Ascending aorta (tissue), 2 donors: ENCODE measurements at places on chromosomes 12 and 14. TPM values are rescaled to one million over a fixed set of nuclear protein-coding genes. Genes with fewer than 3 reads are reported as not detected.

- DNase-seq = no peak
Observed at GRCh38 chr12:118319627-118320026, 53.1 kb downstream of the TAOK3 start.

DNA sequence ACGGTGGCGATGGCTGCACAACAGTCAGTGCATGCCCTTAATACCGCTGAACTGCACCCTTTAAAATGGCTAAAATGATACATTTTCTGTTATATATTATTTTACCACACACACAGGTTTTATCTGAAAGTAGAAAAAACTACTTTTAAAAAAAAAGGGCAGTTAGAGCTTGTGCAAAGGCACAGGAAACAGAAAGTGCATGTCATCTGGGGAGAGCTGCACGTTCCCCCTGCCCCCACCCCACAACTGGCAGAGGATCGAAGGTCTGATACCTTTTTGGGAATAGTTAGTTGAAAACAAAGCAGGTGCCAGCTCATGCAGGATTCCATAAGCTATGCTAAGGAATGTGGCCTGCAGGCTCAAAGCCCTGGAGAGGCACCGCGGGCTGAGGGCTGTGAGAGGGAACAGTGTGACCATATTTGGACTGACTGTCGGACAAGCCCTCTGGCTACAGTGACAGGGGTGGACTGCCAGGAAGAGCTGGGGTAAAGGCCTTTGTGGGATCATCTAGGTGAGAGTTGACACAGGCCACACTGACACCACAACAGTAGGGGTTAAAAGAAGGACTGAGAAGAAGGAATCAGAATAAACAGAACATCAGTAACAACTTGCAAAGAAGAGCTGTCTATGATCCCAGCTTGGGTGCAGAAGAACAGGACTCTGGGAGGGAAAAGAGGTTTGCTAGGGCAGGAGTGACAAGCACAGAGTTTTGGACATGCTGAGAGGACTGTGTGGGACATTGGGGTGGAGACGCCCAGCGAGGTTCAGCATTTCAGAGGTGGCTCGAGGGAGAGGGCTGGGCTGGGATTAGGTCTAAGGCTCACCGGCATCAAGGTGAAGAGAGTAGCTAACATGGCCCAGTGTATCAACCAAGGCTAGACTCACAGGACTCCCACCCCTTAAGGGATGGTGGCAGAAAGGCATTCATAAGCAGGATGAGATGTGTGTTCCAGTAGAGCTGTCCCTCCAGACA, 54.6 kb downstream of the ACTN1 start:
- peak; percentile 89 for DNase-seq

DNA sequence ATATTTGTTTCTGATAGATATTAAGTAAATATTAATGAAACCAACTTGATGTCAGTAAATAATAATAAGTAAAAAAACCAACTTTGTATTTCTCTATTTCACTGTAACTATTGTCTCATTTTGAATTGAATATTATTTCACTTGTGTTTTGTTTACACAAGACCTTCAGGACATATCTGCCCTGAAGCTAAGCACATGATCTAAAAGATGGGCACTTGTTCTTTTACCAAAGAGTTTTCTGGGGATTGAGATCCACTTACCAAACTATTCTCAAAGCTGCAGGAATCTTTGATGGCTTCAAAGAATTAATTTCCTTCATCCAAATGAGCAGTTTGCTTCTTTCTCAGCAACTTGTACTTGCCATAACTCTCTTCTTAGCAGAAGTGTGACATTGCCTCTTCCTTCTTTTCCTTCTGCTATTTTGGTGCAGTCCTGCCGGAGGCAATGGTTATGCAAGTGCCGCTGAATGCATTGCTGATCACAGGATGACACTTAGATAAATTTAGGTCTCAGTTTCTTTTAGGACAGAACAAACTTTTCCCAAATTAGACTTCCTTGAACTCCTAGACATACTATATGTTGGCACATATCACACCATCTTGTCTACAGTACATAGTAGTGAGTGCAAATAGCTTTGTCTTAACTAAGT, 9.2 kb downstream of the FAR2 start:
- no peak for DNase-seq

GRCh38 chr12:132465269-132466190, 24.4 kb upstream of the FBRSL1 start:
- DNase-seq = no peak

GRCh38 chr12:124177951-124178316, 117.0 kb upstream of the RFLNA start:
- no peak for DNase-seq

DNA sequence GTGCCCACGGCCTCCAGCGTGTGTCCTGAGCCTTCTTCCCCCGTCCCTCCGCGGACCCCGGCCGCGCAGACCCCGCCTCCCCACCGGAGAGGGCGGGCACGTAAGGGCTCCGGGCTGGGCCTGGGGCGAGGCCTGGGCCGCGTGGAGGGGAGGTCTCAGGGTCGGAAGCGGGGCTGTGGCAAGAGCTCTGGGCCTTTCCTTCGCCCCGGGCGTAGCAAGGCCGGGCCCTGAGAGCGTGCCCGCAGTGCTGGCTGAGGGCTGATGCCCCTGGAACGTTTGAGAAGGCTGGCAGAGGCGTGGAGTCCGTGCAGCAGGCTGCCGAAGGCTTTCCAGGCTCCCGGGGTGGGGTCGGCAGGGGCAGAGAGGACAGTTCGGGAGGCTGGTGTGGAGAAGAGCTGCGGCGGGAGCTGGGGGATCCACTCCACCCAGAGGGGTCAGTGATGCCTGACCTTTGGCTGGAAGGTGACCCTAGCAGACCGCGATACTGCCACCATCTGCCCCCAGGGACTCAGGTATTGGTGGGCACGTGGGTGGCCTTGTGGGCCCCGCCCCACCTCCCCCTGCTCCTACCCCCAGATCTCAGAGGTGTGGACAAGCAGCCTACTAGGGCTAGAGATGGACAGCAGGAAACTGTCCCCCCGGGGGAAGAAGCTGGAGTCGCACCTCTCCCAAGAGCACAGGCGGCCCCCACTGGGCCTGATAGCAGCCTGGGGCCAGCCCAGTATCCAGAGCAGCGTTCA, 558 bp downstream of the TEX22 start:
- DNase-seq = no peak

DNA sequence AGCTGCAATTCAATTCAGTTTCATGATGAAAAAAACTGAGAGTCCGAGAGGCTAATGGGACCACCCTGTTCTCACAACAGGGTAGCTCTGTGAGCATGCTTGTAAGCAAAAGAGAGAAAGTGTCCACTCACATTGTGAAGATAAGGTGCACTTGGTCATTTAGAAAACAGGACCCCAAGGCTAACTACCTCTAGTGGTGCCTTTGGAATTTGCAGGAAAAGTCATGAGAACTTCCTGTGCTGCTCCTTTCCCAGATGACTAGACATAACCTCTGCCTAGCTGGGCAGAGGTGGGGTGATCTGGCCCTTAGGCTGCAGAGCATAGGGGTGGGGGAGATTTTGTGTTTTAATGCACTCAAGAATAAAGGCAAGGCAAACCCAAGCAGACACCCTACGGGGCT, 118.9 kb downstream of the STAB2 start:
- DNase-seq = no peak

GRCh38 chr14:31229638-31230572, 22.3 kb upstream of the HECTD1 start:
- peak; percentile 22 for DNase-seq

- DNase-seq = no peak
Observed at GRCh38 chr12:13404111-13404628, 207.6 kb downstream of the EMP1 start.

- no peak for DNase-seq
Observed at GRCh38 chr14:75081660-75082229, 12.3 kb downstream of the ZC2HC1C start.

DNA sequence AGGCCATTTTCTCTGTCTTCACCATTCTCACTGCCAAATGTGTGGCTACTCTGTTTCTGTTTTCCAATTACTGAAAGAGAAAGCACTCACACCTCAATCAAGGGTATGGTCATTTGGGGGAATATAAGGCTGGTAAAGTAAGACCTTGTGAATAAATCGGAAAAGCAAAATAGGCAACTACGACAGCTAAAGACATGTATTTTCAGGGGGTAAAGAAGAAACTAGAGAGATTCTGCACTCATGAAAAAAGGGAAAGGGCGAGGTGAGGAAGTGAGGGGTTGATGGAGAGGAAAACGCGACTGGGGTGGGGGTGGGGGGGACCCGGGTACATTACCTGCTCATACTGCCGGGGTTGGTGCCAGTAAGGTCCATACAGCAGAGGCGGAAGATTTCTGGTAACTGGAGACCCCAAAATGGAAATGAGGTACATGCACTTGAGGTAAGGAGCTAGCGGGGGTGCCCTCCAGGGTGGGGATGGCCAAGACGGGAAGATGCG, 19.3 kb downstream of the CHD8 start:
- DNase-seq = no peak

DNA sequence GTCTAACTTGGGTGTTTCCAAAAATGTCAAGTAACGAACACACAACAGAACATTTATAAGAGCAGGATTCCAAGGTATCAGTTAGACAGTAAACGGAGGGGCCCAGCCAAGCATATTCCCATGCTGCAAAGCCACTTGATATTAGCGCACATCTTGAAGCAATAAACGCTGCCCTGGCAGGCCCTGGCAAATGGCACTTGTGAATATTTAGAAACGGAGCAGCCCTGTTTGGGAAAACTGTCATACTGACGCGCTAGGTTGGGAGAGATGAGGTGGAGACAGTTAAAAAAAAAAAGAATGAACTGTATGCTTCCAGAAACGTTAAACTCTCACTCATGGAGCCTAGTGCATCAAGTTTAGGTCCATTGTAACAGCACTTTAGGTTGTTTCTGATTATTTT, 9.3 kb downstream of the DGLUCY start:
- DNase-seq = no peak

DNA sequence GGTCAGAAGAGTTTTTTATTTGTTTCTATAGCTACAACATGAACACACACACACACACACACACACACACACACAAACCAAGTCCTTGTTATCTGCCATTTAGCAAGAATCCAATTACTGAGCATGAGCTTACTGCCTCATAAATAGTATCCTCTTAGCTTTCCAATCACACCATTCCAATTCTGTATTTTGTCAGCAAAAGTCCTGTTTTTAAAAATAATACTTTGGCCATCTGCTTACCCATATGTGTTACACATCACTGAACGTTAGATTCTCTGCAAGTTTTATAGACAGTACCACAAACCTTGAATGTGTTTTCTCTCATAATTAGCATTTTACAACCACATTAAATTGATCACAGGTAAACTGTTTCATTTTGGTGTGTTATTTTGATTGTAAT, 1905.4 kb upstream of the FLRT2 start:
- DNase-seq = no peak

- no peak for DNase-seq
Observed at GRCh38 chr12:75170640-75171185, 38.9 kb downstream of the KCNC2 start.

DNA sequence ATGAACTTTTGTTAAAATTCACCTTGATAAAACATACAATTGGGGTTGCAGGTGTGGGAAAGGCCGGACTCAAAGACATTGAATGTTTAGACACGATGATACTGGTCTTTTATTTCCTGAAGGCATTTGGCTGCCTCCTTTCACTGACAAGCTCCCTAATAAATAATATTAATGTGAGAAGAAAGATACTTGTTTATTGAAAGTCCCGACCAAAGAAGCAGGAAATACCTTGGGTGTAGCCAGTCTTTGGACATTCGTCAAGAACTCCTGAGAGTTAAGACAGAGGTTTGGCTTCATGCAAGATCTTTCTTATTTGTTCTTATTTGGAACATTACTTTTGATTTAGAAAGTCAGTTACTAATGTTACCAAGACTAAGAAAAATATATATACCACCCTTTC, 1133.8 kb upstream of the SEL1L start:
- DNase-seq = no peak

- DNase-seq = no peak
Observed at GRCh38 chr12:77189458-77189857, 124.1 kb upstream of the E2F7 start.

- peak; percentile 90 for DNase-seq
Observed at GRCh38 chr12:123388177-123388950, 4.4 kb downstream of the KMT5A start.

GRCh38 chr12:124837249-124837897, 26.3 kb downstream of the SCARB1 start:
- DNase-seq = no peak

DNA sequence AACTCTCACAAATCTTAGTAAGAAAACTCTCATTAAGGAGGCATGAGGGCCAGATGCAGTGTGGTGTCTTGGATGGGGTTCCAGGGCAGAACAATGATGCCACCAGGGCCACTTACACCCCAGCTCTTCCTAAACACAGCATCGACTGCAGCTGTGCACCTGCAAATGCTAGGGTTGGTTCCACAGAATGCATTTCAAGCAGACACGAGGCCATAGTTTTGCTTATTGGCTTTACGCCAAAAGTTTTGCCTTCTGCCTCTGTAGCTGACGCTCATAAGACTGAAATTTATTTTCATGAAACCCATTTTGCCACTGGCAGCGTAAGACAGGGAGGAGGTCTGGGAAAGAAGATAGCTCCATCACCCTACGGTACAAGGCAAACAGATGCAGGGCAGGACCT, 179.0 kb downstream of the RIMBP2 start:
- DNase-seq = no peak

Gene KDM2B
- total RNA-seq = 17.3 TPM

Gene RASAL1
- total RNA-seq = 0.64 TPM

Gene EMP1
- total RNA-seq = 588 TPM

Gene RNASE13
- total RNA-seq = not detected
